Gastrocnemius medialis (tissue), 4 donors: ENCODE measurements at places on chromosomes 3 and 15.

GRCh38 chr3:53286727-53287126 is 30.9 kb upstream of the TKT start:
- DNase-seq = no peak

GRCh38 chr3:128780101-128780837 is 54.3 kb downstream of the RAB7A start:
- DNase-seq = peak; percentile 13

- DNase-seq = no peak
Observed at GRCh38 chr3:11534011-11534792, 109.5 kb downstream of the VGLL4 start.

- DNase-seq = peak; percentile 18
Observed at GRCh38 chr15:59492389-59493377, 54.7 kb downstream of the FAM81A start.

GRCh38 chr15:91909574-91909973 is 56.1 kb downstream of the SLCO3A1 start:
- no peak for DNase-seq

- no peak for DNase-seq
Observed at GRCh38 chr15:52280326-52281084, 15.1 kb downstream of the MYO5C start.

DNA sequence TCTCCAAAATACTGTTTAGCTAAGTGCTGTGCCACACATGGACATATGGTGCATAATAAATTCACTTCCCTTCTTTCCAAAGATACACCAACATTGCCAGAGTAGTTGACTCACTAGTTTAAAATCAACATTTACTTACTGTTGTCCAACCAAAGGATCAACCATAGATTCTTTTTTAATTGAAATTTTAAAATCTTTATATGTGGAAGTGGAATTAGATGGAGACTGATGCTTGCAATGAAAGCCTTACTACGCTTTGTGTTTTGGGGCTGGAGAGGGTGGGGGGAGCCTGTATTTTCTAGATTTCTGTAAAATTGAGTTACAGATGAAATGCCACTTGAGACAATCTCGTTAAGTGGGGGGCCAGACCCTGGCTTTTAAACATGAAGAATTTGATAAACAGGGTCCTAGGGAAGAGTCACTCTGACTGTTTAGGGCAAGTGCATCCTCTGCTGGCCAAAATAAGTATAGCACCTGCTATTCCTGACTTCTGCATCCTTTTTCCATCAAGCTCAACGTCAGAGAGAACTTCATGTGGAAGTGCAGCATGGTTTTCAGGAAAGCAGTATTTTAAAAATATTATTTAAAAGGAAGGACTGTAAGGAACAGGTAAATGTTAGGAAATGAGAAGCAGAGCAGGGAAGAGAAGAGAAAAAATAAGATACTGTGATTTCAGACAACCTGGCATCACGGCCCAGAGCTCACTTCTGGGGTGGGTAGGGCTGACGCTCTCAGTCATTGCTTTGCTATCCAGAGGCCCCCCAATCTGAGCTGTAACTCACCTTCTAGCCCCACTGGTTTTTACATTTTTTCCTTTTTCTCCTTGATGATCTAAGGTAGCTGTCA is 76.7 kb downstream of the BOC start:
- DNase-seq = no peak

- DNase-seq = no peak
Observed at GRCh38 chr15:62573876-62574275, 408.8 kb upstream of the C2CD4B start.

DNA sequence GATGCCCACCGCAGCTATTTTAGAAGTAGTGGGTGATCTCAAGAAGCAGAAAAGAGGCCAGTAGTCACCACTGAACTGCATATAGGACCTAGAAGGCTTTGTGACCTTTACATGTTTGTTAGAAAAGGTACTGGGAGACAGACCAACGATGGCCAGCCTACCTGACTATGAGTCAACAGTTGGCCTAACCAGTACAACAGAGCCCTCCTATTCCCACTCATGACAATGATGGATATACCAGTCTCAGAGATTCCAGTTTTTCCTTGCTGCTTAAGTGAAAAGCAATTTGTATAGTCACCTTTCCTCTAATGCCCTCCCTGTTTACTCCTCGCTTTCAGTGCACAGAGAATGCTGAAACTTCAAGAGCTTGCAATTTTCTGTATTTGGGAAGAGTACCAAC is 86.6 kb upstream of the PPIB start:
- DNase-seq = no peak

GRCh38 chr15:52103217-52104207 is 9.1 kb downstream of the BCL2L10 start:
- peak; percentile 51 for DNase-seq

GRCh38 chr15:56102441-56102840 is 109.0 kb upstream of the NEDD4 start:
- peak; percentile 50 for DNase-seq

- DNase-seq = no peak
Observed at GRCh38 chr15:65979316-65979715, 110.0 kb downstream of the RAB11A start.

- DNase-seq = no peak
Observed at GRCh38 chr3:177536873-177537272, 339.6 kb upstream of the TBL1XR1 start.

- DNase-seq = no peak
Observed at GRCh38 chr15:77619883-77620282, 12.8 kb downstream of the LINGO1 start.

DNA sequence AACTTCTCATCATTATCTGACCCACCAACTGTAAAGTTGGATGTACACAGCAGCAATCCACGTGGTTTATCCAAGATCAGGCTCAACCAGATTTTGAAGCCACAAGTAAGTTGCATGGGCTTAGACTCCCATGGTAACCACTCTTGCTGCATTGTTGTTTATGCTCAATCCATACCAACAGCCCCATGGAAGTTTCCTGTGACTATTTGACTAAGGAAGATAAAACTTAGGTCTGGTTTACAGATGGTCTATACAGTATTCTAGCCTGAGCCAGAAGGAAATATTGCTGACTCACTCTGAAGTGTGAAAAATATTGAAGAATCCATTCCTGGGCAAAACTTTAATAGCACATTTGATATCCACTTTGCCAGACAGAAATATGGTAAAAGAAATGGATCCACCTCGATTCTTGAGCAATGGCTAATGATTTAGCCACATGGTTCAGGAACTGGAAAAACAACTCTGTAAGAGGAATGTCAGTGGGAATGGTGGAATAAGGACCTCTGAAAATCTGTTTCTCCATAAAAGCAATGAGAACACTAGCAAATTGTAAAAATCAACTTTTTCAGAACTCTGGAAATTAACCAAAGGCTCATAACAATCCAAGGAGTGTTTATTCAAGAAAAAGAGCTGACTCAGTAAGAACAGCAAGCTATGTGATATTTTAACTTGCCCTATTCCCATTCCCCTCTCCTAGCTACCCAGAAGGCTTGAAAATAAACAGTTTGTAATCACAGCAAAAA is 162.9 kb upstream of the STT3B start:
- no peak for DNase-seq

DNA sequence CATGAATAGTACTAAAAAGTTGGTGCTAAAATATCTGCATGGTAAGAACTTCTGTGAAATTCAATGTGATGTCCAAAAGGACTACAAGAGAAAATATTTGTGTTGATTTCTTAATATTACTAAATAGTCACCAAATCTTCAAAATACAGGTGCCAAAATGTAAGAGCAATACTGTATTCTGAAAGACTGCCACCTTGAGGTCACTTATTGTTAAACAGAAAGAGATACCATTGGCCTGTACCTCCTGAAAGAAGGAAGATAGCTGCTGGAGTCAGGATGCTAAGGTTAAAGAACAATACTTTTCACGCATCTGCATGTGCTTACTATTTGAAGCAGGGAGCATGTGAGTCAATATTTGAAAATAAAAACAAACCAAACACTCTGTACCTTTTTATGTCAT is 72.0 kb upstream of the LSAMP start:
- DNase-seq = no peak

DNA sequence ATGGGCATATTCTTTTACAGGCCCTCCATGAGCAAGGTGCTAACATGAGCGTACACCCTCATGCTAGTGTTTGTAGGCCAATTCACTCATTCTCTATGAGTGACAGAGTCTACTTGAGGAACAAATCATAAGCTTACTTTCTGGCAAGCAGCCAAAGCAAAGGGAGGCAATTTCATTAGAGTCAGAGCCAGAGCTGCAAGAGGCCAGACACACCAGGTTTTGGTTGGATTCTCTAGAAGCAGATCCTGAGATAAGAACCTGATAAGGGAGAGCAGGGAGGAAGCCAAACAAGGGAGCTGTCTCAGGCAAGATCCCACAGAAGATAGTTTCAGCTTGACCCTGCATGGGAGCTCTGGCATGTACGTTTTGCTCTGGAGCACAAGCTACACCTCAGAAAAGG is 214.1 kb upstream of the CTNNB1 start:
- DNase-seq = no peak

GRCh38 chr3:132418916-132419315 is 1.6 kb downstream of the DNAJC13 start:
- no peak for DNase-seq

DNA sequence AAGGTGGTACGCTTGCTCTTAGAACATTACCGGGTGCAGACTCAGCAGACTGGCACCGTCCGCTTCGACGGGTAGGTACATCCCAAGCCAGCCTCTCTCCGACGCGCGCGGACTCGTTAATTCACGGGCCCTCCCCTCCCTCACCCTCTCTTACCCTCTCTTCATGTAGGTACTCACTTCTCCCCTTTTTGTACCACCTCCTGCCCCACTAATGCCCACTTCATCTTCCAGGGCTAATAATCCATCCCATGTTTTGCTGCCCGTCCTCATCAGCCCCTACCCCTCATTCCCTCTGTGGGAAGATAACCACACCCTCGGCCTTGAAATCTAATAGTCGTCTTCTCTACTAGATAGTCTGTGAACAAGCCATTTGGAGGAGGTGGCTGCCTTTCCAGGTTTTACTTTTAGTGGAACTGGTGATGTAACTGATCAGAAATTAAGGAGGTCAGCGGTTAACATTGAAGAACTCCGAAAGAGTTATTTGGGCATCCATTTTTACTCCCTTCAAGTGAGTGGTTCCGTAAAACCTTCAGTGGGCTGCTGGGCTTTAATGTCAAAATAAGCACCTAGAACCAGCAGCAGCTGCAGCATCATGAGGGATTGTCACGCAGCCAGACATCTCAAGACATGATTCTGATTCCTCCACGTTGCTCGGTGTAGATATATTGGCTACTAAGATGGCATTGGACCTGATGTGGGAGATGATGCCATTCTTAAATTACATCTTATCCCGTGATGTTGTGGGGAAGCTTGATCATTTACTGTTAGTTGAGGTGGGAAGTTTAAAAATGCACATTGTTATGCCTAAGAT is 1.3 kb downstream of the FEM1B start:
- DNase-seq = peak; percentile 64

GRCh38 chr15:68499620-68500312 is 67.8 kb upstream of the ITGA11 start:
- DNase-seq = no peak

DNA sequence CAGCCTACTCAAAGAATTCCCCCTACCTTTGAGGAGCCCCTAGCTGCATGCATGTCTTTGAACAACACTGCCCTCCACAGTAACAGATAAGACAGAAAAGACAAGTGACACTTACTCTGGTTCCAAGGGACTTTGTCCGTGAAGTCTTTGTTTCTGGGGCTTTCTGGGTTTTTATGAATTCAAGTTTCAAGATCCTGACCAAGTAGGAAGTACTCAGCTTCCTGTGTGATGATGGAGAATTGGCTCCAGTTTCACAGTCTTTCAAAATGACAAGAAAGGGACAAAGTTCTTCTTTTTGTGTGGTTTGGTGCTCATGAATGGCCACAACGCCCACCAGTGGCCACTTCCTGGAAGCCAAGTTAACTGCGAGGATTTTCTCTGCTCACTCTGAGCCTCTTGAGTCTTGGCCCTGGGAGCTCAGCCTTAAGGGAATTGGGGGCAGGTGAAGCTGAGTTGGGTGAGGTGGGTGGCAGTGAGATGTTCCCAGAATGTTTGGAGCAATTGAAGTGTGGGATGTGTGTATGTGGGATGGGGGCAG is at the start of gene CCR1:
TSS of gene CCR1 (minus strand) at position 147 of the 538 bp plus-strand sequence. CDS start 4,000 bp downstream, outside the sequence.
- no peak for DNase-seq

- no peak for DNase-seq
Observed at GRCh38 chr3:15557511-15557946, 36.0 kb upstream of the COLQ start.

- no peak for DNase-seq
Observed at GRCh38 chr15:29924750-29925149, 102.5 kb upstream of the TJP1 start.

DNA sequence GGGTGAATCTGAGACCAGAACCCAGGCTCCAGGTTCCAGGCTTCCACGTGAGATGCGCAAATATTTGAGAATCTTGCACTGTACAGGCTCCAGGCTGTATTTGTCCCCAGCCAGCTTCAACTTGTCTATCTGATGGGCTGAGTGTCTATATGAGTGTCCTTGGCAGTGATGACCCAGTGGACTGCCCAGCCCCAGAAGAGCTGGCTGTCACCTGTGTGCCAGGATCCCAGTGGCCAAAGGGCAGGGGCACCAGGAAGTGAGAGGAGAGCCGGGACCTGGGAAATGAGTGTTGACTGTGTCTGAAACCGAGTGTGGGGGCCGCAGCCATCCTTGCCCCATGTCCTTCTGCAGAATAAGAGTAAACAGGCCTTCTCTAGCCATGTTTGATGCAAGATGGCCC is 10.4 kb downstream of the FAH start:
- DNase-seq = no peak

DNA sequence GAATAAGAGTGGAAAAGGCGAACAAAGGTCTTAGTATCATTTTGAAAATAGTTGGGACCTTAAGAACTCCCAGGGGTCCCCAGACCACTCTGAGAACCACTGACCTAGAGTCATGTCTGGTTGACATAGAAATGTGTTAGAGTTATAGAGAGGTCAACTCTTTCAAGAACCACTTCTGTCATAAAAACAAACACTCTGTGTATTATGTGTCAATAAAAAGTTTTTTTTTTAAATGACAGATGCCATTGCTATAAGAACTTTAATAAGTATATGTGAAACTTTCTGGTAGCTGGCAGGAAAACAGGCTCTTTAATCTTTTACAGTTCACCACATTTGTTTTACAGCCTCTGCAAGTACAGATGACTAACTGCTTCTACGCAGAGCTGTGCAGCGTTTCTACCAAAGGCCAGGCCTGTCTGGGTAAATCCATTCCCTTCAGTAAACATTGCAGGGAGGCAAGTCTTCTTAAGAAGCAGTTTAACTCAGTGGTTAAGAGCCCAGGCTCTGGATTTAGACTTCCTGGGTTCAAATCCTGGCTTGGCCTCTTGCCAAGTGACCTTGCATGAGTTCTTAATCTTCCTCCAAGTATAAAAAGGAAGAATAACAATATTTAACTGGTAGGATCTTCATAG is 56.6 kb downstream of the RFTN1 start:
- DNase-seq = no peak

- no peak for DNase-seq
Observed at GRCh38 chr3:69137005-69137404, 14.6 kb upstream of the LMOD3 start.
